AG10803 (cell line): ENCODE measurements at places on chromosomes 5 and 9.

DNA sequence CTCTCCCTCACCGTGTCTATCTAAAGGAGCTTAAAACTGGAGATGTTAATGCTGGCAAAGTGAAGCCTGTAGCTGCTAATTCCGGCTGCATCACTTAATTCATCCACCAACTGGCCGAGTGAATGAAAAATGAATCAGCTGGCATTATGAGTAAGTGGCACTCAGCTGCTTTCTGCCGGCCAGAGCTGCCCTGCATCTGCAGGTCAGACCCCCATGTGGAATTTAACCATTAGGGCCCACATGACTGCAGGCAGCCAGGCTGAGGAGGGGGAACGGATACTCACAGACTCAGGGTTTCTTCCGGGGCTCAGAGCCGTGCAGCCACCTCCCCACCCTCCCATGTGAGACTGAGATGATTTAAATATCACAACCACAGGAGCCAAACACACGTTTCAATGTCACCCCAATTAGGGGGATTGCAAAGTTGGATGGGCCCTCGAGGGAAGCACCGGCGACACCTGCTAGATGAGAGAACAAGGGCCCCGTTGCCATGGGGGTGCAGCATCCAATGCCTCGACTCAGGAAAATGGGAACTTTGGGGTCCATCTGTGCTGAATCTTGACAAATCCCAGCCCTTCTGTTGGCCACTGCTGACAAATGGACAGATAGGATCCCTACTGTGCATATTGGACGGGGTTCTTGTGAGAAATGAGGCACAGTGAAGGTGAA lies 115.6 kb upstream of the ALDH1B1 start:
- DNase-seq = no peak

DNA sequence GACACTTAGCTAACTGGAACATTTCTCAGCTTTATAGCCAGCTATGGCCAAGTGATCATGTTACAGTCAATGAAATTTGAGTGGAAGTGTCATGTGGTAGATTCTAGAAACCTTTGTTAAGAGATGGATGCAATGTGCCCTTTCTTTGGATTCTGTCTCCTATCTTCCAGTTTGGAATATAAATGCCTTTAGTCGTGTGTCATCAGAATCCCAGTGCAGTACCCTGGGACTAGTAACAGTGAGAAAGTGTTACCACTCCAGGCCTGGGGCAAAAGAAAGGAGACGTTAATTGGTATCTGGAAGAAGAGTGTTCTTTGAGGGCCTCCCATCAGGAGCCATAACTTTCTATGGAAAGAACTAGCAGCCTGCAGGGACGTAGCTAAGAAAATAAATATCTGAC lies 149.6 kb downstream of the SNX18 start:
- no peak for DNase-seq

GRCh38 chr9:114678795-114679194 lies 3.2 kb downstream of the TEX48 start:
- no peak for DNase-seq

GRCh38 chr9:133523106-133523505 lies 1.7 kb downstream of the MYMK start:
- no peak for DNase-seq

DNA sequence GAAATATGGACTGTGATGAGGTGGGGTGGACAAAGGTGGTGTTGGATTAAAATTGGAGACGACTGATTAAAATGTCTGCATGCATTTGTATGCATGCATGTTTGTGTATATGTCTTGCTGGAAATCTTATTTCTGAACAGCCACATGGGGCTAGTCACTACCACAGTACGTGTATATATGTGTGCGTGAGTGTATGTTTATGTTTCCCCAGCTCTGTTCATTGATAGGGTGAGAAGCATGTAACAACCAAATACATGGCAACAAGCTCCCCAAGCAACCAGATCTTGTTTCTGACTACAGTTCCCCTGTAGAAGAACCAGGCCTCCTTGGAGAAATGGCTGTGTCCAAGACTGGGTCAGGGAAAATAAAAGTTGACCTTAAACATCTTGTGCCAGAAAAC lies 139.7 kb downstream of the GNA14 start:
- no peak for DNase-seq

- no peak for DNase-seq
These were observed 118.1 kb downstream of the ADAMTS2 start for GRCh38 chr5:179227229-179227579.

DNA sequence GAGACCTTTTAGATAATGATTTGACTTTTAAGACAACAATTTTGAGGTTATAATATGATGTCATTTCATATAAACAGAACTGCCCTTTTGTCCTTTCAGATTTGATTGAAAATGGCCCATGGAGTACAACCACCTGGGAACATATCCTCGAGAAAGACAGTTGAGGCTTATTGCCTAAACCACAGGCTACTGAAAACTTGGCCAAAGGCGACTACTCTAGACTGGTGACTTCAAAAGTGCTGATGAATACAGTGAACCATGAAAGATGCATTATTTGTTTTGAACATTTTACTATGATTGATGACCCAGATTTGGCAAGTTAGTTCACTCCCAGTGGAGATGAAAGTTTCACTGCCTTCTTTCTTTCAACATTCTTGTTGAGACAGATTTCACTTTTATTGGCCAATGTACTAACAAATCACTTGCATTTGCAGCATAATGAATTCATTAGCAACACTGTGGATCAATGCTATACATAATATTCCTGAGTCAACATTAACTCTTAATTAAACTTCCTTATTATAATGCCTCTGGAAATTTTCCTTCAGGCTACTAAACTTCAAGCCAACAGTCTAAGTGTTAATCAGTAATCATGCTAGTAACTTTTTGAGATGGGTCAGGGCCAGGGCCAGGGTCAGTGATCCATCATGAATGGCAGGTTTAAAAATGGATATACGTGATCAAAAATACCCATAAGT lies 480.3 kb downstream of the RAB3C start:
- peak; percentile 86 for DNase-seq

DNA sequence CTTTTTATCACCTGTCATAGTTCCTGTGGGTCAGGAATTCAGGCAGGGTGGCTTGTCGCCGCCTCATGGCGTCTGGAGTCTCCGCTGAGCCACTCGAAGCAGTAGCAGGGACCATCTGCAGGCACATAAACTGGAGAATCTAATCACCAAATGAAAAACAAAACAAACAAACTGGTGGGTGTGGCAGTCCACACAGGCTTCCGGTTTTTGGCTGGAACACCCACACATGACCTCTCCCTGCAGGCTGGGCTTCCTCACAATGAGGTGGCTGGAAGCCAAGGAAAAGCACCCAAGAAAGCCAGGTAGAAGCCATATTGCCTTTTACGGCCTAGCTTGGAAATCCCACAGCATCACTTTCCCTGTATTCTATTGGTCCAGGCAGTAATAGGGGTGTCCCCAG lies 197.0 kb downstream of the SYK start:
- no peak for DNase-seq

GRCh38 chr9:8855046-8855445 lies 1055.5 kb upstream of the DMAC1 start:
- no peak for DNase-seq

GRCh38 chr5:115979201-115980041 lies 17.1 kb downstream of the LVRN start:
- peak; percentile 97 for DNase-seq

- no peak for DNase-seq
These were observed 48.8 kb upstream of the JAK2 start for GRCh38 chr9:4936277-4936676.

DNA sequence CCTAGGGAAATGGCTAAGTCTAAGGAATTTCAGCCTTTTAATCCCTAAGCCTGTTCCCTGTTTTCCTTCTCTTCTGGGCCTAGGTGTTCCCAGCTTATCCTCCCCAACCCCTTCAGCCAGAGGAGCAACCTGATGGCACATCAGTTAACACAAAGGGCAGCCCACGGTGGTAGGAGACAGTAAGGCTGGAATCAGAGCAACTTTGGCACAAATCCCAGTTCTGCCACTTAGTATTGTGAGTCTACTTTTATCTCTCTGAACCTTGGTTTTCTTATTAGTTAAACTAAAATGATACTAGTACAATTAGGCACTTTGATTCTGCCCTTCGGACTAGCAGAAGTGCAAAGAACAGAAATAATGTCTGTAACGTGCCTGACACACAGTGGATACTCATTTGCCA lies 246.8 kb downstream of the SAXO1 start:
- DNase-seq = no peak

DNA sequence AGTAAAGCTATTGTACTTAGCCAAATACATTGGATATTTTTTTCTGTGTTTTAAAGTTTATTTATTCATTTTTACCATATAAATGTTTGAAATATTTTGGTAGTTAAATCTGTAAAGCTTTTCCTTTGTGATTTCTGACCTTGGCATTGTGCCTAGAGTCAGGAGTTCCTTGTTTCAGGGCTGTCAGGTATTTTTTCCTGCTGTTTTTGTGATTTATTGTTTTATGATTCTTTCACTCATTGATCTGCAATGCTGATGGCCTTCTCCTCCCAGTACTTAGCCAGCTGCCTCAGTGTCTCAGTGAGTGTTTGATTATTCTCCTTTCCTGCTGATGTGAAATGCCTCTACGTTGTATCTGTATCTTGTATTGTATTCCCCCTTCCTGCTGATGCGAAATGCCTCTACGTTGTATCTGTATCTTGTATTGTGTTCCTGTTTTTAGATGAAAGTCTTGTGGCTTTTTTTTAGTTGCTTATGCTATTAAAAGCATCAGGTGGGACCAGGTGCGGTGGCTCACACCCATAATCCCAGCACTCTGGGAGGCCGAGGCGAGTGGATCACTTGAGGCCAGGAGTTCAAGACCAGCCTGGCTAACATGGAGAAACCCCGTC lies 61.0 kb downstream of the EHMT1 start:
- no peak for DNase-seq

DNA sequence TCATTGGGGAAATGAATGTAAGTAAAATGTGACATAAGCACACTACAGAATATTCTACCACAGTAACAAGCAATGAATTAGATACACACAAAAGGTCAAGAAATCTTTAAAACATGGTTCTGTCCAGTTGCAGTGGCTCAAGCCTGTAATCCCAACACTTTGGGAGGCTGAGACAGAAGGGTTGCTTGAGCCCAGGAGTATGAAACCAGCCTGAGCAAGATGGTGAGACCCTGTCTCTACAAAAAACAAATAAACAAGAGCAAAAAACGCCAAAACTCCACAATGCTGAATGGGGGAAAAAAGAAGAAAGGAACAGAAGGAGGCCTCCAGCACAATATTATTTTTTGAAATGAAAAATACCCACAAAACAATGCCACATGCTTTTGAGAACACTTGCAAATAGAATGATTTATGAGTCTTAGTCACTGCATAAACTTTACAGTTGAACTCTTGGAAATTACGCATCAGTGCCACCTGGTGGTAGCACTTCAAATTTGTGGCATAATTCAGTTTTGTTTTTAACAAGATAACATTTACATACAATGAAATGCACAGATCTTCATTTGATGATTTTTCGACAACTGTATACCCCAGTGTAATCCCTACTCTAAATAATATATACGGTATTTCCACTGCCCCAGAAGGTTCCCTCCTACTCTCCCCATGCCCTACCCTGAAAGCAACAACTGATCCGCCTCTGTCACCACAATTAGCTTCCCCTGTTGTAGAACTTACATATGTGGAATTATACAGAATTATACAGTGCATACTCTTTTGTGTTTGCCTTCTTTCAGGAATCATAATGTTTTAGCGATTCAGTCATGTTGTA lies 14.4 kb upstream of the SPINK4 start:
- DNase-seq = peak; percentile 79

DNA sequence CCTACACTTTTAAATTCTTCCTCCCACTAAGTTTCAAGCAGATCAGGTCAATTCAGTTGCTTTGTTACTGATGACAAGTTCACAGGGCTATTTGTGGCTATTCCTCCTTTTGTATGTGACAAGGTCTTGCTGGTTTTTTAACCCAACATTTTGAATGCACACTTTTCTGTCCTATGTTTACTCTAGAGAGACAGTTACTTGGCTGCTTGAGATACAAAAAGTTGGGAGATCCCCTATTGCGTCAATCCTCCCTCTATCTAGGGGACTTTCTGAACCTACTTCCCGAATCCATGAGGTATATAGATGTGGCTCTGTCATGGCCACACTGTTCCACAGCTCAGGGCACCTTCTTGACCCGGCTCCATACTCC lies 386.7 kb downstream of the NTRK2 start:
- no peak for DNase-seq

DNA sequence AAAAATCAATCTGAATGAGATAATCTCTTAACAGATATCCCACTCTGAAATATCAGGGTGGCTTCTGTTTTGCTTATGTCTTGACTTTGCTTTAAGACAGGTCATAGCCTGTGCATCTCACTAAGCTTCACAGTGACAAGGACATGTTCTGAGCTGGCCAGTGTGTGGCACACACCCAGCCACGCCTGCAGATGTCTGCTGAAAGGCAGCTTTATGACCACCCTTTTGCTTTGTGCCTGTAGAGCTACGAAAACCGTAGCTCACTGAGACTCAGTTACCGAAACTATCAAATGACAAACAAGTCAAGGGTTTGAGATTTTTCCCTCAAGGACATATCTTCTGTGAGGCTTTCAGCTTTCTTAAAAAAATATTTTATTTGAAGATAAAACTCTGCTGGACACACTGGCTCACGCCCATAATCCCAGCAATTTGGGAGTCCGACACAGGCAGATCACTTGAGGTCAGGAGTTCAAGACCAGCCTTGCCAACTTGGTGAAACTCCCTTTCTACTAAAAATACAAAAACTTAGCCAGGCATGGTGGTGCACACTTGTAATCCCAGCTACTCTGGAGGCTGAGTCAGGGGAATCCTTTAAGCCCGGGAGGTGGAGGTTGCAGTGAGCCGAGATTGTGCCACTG lies 233.2 kb downstream of the SPATA31A1 start:
- DNase-seq = no peak

DNA sequence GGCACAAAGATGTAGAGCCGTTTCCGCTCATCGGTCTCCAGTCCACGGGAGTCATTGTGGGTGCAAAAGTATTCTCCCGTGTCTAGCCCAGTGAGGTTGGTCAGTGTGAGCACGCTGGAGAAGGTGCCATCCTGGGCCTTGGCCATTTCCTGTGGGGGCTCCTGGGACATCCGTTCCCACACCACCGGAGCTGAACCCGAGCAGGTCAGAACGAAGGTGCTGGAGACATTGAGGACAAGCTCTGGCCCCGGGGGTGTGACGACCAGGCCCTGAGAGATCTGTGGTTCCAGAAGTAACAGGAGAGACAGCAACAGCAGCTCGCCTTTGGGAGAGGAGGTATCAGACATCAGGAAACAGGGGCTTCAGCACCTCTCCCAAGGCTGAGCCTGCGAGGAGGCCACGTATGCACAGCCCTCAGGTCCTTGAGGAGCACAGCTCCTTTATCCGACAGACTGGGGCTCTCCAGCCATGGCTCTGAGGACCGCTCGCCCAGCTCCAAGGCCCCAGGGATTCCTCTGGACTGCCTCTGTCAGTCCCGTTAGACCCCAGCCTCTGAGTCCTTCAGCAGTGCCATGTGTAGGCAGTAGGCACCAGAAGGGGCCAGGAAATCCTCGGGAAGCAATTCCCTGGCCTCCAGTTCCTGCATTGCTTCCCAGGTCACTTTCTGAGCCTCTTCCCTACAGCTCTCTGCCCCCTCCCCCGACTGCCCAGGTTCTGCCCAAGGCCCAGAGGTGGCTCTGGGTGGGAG lies 19.9 kb downstream of the PDGFRB start:
- no peak for DNase-seq

- DNase-seq = no peak
These were observed 64.2 kb downstream of the MRPL36 start for GRCh38 chr5:1735320-1735970.

- no peak for DNase-seq
These were observed 563 bp downstream of the SNAPC4 start for GRCh38 chr9:136399176-136400037.
